Memory B cell (primary cell): ENCODE measurements at places on chromosomes 13 and 19.
A peak's percentile ranks its signal among the peaks of the same experiment; 100 is the strongest.

GRCh38 chr13:75399879-75400217 is 82.1 kb downstream of the TBC1D4 start:
- no peaks in the 10 kb centered on the region for H3K36me3 ChIP-seq
- no peak for DNase-seq

GRCh38 chr19:55481148-55481793 is 3.7 kb upstream of the NAT14 start:
- no peaks in the 10 kb centered on the region for H3K27me3 ChIP-seq
- H3K4me1 ChIP-seq, result peaks cover 25% of the 10 kb centered on the region
- no peak overlapping the region for H3K27ac ChIP-seq
- no peak overlapping the region for H3K4me3 ChIP-seq
- peaks cover 12% of the 10 kb centered on the region for H3K36me3 ChIP-seq

DNA sequence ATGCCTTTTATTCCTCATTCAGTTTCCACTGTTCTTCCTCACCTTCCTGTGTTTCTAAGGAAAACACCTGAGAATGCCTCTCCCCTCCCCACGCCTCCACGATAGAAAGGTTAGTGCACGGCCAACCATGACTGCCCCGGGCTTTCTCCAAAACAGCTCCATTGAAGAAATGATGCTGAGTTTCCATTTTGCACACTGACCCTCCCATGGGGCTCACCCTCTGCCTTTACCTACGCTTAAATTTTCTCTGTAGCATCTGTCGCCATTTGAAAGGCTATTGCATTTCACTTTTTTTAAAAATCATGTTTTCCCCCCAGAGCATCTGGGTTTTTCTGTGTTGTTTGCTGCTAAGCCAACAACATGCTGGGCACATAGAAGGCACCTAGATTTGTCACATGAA is 48.2 kb downstream of the ABCC4 start:
- no peak overlapping the region for H3K27ac ChIP-seq
- peaks cover 5% of the 10 kb centered on the region for H3K36me3 ChIP-seq

DNA sequence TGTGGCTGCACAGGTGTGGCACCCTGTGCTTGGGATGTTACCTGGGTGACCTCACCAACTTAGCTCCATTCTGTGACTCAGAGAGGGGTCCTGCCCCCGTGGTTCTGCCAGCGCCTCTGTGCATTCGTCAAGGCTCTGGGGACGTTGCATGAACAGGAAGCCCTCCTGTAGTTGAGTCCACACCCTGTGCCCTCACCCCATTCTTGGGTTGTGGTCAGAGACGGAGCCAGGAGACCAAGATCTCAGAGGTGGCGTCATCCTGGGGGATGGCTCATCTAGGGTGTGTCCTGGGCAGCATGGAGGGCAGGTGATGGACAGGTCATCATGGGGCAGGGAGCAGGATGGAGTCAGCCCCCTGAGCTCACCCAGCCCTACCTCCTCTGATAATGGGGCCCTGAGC is 2.5 kb downstream of the COX6B2 start:
- peaks cover 13% of the 10 kb centered on the region for H3K4me1 ChIP-seq
- H3K4me3 ChIP-seq, result no peak overlapping the region
- H3K27me3 ChIP-seq, result peaks cover 32% of the 10 kb centered on the region
- peaks cover 1% of the 10 kb centered on the region for H3K36me3 ChIP-seq
- H3K27ac ChIP-seq, result no peak overlapping the region

- no peaks in the 10 kb centered on the region for H3K36me3 ChIP-seq
- no peak overlapping the region for H3K27ac ChIP-seq
- no peak overlapping the region for H3K4me3 ChIP-seq
These were observed 194.7 kb downstream of the URI1 start for GRCh38 chr19:30136611-30137195.

DNA sequence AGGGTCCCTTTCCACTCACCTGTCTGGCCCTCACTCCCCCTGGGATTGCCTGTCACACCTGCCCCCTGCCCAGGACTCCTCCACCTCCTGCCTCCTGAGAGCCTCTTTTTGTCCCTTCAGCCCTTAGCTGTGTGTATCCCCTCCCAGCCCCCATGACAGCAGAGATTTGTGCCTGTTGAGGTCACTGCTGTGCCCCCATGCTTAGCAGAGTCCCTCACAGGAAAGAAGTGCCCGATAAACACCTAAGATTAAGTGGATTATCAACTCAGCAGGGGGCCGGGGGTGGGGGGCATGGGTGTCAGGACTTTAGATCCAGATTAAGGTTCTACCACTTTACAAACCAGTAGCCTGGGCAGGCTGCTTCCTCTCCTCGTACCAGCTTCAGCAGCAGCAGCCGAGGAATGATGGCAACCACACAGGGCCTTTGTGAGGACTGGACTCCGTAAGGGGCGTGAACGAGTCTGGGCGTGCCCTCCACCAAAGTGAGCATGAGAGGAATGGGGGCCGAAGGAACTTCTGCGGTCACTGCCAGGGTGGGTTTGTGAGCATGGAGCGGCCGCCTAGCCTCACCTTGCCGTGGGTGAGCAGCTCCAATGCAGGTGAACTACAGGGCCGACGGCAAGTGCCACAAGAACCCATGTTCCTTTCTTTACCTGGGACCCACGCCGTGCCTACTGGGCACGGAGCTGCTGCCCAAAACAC is 36.1 kb downstream of the ZNF787 start:
- no peak overlapping the region for H3K27ac ChIP-seq
- no peak overlapping the region for H3K4me3 ChIP-seq
- DNase-seq, result no peak

DNA sequence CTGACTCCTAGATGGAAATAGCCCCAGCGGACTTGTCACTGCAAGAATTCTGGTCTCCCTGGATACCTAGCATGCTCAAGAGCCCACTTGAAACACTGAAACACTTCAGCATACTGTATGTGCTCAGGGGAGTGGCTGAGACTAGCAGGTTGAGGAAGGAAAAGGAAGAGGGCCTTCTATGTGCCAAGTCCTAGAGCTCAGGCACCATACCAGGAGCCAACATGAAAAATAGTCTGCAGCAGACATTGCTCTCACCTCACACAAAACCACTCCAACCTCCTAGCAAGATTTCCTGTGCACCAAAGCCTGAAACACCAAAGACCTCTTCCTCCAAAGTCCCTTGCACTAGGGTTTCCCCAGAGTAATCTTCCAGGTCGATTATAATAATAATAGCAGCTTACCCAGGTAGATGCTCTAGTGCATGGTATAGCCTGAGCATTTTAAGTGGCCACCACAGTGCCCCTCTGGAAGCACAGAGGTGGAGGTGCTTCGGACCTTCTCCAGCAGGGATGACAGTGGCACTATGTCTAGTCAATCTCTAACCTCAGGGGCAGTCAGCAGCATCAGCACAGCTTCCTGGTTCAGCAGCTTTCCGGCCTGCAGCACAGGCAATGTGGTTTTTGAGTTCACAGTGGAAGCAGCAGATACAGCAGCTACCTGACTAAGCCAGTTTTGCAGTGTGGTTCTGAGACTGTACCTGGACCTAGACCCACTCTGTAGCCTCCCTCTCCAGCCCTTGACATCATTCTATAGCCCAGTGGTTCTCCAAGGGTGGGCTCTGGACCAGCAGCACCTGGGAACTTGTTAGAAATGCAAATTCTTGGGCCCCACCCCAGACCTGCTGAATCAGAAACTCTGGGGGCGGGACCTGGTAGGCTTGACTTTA is 45.6 kb upstream of the UBE2L5 start:
- no peaks in the 10 kb centered on the region for H3K27me3 ChIP-seq
- peaks cover 43% of the 10 kb centered on the region for H3K4me1 ChIP-seq
- peak; percentile 50 for DNase-seq
- H3K36me3 ChIP-seq, result peaks cover 2% of the 10 kb centered on the region
- peak overlapping the region; percentile 98 for H3K27ac ChIP-seq

GRCh38 chr13:105202354-105202753 is 1333.1 kb downstream of the EFNB2 start:
- H3K4me1 ChIP-seq, result no peaks in the 10 kb centered on the region
- no peak for DNase-seq
- no peak overlapping the region for H3K27ac ChIP-seq
- no peaks in the 10 kb centered on the region for H3K27me3 ChIP-seq
- no peak overlapping the region for H3K4me3 ChIP-seq

DNA sequence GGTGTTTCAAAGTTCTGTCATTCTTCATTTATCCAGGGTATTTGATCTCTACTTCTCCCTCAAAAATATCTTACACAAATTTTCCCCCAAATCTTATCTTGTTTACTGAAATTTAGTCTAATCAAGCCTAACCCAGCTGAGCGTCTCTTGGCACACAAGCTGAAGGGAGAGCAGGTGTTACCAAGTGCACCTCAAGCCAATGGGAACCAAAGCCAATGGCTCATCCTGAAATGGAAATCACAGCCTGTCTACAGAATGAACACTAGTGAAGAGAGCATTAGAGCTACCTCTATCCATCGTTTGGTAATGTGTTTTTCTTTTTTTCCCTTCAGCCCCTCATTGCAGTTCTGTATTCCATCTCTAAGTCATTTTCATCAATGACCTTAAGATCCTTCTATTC is 1350.8 kb downstream of the OLFM4 start:
- H3K27ac ChIP-seq, result no peak overlapping the region
- no peak overlapping the region for H3K4me3 ChIP-seq

- H3K36me3 ChIP-seq, result peaks cover 32% of the 10 kb centered on the region
- DNase-seq, result no peak
- peak overlapping the region; percentile 5 for H3K27ac ChIP-seq
- peaks cover 35% of the 10 kb centered on the region for H3K4me1 ChIP-seq
These were observed 7.2 kb downstream of the DNAJC15 start for GRCh38 chr13:43030548-43030947.

DNA sequence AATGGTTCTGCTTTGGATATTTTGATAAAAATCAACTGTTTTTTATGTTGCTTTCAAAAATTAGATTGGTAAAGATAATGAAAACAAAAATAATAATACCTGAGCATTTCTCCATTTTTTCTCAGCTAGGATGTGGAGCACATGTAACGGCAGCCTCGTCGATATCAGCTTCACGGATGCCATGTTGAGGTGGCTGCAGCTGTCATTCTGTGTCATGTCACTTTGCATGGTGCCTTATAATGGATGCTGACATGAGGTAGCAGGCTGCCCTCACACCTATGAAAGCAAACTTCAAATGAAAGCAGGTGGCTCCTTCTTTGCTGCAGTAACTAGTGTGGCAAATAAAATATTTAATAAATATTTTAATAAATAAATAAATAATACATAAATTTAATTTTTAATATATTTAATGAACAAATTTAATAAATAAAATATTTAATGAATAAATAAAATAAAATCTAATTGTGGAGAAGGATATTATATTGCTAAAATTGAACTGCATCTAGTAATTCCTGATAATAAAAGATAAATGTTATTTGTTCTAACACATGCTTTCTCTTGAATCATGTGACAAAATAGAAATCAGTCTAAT is 955.7 kb upstream of the SLC10A2 start:
- H3K4me1 ChIP-seq, result no peaks in the 10 kb centered on the region
- no peak for DNase-seq

GRCh38 chr19:46288896-46289588 is 7.8 kb upstream of the HIF3A start:
- H3K4me1 ChIP-seq, result peaks cover 3% of the 10 kb centered on the region
- H3K27me3 ChIP-seq, result peaks cover 4% of the 10 kb centered on the region
- no peak for DNase-seq
- H3K4me3 ChIP-seq, result no peak overlapping the region

GRCh38 chr19:44741841-44742329 is 6.6 kb upstream of the BCL3 start:
- H3K4me3 ChIP-seq, result no peak overlapping the region
- peaks cover 2% of the 10 kb centered on the region for H3K27me3 ChIP-seq
- DNase-seq, result no peak
- no peaks in the 10 kb centered on the region for H3K36me3 ChIP-seq

DNA sequence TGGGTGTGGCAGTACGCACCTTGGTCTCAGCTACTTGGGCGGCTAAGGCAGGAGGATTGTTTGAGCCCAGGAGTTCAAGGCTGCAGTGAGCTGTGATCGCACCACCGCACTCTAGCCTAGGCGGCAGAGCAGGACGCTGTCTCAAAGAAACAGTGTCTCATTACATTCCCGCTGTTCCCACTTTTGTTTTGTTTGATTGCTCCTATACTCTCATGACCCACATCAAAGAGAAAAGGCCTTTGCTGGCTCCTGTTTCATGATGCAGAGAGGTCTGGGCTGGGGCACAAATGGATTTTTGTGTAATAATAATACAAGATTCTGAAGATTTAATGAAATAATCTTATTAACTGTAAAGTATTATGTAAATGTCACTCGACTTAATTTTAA is 85.7 kb downstream of the LACC1 start:
- H3K27ac ChIP-seq, result no peak overlapping the region
- no peaks in the 10 kb centered on the region for H3K4me1 ChIP-seq
- no peaks in the 10 kb centered on the region for H3K36me3 ChIP-seq
- no peak overlapping the region for H3K4me3 ChIP-seq
- H3K27me3 ChIP-seq, result peaks cover 3% of the 10 kb centered on the region
- DNase-seq, result no peak
